Caudate nucleus (tissue), 63 donors: ENCODE measurements at places on chromosomes 6 and 20.

DNA sequence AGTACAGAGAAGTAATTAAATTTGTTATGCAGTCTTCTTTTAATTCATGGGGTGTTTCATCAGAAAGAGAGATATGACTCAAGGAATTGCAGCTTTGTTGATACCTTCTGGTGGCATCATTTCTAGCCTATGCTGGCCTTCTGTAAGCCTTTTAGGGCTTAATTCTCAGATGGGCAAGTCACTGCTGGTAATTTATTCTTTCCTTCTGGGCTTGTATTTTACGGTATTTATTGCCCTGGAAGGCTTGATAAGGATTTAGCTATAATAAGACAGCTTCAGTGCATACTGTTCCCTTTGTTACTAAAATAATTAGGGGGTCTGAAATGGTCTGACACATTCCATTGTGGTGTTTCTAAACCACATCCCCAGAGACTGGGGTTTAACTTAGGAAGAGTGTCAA is 57.9 kb upstream of the EMILIN3 start:
- DNase-seq = no peak

GRCh38 chr6:127391094-127391953 is 47.9 kb upstream of the ECHDC1 start:
- no peak for DNase-seq

GRCh38 chr6:92849636-92850035 is 569.7 kb downstream of the EPHA7 start:
- no peak for DNase-seq

DNA sequence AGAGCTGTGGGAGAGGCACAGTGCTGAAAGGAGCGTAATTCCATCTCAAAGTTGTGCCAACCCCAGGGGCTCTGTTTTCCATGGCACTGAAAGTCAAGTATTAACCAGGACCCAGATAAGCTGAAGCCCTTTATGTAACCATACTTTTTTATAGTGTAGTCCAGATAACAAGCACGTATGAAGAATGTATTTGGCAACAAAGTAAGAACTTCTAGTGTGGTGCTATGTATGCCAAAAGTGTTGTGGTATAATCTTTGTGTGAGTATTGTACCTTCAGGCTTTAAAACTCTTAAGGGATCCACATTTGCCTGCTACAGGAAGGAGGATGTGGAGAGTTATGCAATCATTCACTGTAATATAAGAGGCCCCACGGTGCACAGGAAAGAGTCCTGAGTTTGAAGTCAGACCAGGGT is 129.4 kb downstream of the IBTK start:
- DNase-seq = no peak
